ENCODE measurements at places on chromosomes 4 and X. TPM values are rescaled to one million over a fixed set of nuclear protein-coding genes. Genes with fewer than 3 reads are reported as not detected.

DNA sequence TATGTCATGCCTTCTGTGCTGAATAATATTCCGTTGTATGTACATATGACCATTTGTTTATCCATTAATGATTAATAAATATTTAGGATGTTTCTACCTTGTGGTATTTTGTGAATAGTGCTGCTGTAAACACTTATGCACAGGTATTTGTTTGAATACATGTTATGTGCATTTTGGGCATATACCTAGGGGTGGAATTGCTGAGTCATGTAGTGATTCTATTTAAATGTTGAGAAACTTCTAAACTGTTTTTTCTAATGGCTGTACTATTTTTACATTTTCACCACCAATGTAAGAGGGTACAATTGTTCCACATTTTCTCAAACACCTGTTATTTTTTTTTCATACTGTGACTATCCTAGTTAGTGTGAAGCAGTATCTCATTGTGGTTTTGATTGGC is 1318.6 kb downstream of the TECRL start:
- no peak for DNase-seq

- DNase-seq: no peak
These were observed 8.4 kb downstream of the BTK start for GRCh38 chrX:101377547-101377946.

RAB33A gene
- 0.59 TPM for total RNA-seq

- no peak for DNase-seq
These were observed 2.3 kb downstream of the CCDC149 start for GRCh38 chr4:24910499-24910898.

- no peak for DNase-seq
These were observed 609.5 kb upstream of the FAM241A start for GRCh38 chr4:111535792-111536191.

All from H9 (cell line).